ENCODE measurements at places on chromosomes 3 and 15.
A peak's percentile ranks its signal among the peaks of the same experiment; 100 is the strongest.

DNA sequence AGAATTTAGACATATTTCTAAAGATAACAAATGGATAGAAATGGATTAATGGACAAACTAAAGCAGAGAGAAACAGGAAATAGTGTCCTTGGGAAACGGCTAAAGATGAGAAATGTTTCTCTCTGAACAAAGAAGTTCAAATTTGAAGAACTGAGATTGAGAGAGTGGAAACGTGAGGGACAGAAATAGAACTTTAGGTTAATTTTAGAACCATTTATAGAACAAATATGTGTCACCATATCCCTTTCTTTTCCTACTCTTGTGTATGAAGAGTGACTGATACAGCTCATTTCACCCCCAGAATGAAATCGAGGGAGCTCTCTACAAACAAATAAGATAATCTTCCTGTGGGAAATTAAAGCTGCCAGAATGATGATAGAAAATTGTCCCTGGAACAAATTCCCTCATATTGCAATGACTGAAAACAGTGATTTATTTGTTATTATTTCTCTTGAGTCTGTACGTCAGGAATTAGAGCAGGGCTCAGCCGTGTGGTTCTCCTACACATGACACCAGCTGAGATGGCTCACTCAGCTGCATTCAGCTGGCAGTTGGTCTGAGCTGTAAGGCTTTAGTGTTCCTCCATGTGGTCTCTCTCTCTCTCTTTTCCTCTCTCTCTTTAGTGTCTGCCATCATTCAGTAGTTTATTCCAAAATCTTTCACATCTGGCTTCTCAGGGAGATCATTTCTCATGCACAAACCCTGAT, 46.6 kb upstream of the ARPP21 start:
- no peak for DNase-seq

- DNase-seq, result no peak
Measured at GRCh38 chr3:48194446-48195071, 6.3 kb upstream of the CDC25A start.

- DNase-seq, result no peak
Measured at GRCh38 chr3:98326105-98326893, 27.4 kb upstream of the OR5K4 start.

- no peak for DNase-seq
Measured at GRCh38 chr15:40992241-40992741, 39.0 kb downstream of the CHAC1 start.

DNA sequence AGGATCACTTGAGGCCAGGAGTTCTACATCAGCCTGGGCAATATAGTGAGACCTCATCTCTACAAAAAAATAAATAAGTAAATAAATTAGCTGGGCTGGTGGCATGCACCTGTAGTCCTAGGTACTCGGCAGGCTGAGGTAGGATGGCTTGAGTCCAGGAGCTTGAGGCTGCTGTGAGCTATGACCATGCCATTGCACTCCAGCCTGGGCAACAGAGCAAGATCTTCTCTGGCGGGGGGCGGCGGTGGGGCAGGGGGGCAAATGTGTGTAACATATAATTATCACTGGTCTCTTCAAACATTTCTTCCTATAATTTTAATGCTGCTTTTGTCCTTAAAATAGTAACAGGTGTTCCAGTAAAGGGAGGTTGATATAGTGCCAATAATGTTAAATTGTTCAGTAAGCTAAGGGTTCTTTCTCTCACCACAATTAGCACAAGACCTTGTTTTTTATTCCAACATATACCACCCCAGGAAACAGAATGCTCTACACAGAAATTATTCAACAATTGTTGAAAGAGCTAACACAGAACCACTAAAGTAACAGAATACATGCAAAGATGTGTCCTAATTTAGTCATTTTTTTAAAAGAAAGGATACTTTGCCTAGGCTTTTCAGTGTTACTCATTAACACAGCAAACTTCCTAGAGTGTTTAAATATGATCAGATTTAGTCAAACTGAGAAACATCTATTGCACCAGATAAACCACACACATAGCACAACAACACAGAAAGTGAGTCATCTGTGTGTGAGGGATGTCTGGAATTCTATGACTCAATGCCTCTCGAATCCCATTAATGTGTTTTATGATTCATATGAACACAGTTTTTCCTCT, 29.1 kb downstream of the ANKRD28 start:
- no peak for DNase-seq

GRCh38 chr15:82742134-82742533, 32.5 kb upstream of the AP3B2 start:
- DNase-seq, result no peak

DNA sequence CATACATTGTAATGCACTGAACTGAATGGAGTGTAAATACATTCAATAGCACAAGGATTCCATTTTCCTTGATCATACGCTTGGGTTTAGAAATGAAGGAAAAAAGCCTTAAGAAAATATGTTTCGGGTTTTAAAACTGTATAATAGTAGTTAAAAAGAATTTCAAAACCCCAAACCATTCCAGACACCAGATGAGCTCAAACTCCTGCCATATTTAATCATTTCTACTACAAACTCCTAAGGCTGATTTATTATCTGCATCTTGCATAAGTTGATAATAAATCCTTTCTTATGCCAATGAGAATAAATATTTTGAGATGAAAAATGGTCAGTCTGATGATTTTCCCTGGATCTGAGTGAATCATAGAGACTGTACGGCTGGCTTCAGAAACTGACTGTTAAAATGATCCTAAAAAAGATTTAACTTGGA, 51.0 kb downstream of the NR1D2 start:
- no peak for DNase-seq

GRCh38 chr15:90159213-90159612, 41.9 kb upstream of the SEMA4B start:
- DNase-seq, result no peak

DNA sequence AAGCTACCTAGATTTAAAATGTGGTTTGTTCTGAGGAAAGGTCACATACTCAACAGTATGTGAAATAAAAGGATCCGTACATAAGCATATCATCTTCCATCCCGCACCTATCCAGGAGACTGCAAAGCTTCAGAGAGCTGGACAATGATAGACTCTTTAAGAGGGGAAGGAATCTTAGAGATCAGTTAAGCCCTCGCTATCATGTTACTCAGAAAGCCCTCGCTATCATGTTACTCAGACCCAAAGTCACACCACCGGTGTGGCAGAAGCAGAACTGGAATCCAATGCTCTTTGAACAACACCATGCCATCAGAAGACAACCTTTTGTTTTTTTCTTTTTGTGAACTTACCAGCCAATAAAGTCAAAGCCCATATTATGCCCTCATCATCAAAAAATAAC, 5.8 kb downstream of the ANO10 start:
- no peak for DNase-seq

- DNase-seq, result no peak
Measured at GRCh38 chr15:59696332-59696731, 7.2 kb upstream of the BNIP2 start.

DNA sequence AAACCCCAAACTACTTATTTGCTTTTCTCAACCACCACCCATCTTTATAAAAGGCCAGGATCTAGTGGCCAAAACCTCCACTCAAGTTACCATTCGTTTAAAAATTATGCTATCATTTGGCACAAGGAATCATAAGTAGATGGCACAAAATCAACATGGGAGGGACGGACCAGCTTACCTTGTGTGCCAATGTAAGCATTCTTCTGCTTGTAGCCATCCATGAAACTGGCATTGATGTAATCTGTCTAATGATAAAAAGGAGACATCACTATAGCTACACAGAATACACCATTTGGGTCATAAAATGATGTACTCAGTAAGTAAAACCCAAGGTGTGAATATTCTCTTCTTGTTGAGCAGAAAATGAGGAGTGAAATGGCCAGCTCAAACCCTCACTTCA, 28.2 kb upstream of the SIN3A start:
- DNase-seq, result no peak

GRCh38 chr3:112123548-112123947, 9.5 kb downstream of the GCSAM start:
- DNase-seq, result no peak

- no peak for DNase-seq
Measured at GRCh38 chr3:33184863-33185262, 33.7 kb downstream of the SUSD5 start.

DNA sequence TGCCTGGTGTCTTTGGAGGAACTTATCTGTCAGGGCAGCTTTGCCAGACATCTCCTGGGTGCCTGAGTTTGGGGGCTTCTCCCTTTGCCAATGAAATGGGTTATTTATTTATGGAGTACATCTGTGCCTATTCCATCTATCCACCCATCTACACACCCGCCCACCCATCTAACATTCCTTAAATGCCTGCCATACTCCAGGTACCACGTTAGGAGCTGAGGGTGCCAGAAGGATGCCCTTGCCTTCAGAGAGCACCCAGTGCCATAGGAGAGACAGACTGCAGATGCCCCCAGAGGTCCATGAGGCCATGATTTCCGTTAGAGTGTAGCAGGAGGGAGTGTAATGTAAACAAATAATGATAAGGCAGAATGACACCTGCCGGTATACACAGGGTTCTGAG, 21.8 kb upstream of the KIF23 start:
- no peak for DNase-seq

DNA sequence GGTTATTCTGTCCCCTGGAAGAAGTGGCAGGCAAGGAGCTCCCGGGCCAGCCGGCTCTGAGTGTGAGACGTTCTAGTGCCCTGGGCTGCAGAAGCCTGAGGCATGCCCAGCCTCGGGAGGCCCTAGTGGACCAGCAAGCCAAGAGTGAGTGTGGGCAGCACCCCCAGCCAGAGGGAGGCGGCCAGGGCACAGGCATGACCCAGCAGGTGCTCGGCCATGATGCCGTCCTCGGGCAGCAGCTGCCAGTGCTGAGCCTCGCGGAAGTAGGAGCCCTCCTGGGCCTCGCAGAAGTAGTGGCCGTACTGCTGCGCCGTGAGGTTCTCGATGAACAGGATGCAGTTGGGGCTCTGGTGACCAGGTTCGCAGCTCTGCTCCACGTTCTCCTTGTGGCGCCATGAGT, 23.3 kb downstream of the SEMA7A start:
- no peak for DNase-seq

DNA sequence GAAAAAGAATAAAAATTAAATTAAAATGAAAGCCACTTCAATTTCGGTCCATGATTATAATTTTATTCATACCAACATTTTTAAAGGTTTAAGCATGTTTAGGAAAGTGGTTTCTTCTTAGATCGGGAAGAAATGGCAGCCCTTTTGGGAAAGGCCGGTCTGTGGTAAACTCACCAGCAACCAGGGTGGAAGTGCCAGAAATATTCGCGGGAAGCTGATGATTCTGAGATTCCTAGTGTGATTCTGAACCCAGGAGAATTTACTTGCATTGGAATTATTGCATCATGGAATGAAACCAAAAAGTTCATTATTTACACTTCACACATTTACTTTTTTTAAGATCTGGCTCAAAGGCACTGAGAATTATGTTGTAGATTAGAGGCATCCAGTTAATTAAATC, 97.2 kb upstream of the CCNL1 start:
- DNase-seq, result no peak

DNA sequence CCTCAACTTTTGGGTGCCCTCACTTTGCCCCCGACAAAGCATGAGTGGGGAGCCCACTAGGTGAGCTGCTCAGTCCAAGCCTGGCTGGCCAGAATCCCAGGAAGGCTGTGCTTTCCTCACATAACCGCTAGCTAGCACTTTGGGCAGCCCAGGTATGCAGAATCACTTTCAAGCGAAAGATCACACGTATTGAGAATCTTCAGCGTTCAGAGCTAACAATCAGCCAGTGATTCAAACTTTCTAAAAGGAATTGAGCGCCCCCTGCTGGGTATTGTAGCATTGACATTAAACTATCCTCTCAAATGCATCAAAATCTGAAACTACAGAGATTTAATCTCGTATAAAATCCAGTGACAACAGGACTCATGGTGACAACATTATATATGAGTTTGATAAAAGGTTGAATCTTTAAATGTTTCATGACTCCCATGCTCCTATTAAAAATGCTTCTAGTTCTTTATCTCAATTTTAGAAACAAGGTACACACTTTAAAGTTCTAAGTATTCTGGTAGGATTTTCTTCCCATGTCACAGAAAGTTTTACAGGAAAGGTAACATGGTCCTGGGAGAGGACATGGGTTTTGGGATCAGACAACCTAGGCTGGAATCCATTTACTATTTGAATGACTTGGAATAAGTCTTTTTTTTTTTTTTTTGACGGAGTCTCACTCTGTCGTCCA, 11.8 kb downstream of the ANAPC13 start:
- peak; percentile 67 for DNase-seq

DNA sequence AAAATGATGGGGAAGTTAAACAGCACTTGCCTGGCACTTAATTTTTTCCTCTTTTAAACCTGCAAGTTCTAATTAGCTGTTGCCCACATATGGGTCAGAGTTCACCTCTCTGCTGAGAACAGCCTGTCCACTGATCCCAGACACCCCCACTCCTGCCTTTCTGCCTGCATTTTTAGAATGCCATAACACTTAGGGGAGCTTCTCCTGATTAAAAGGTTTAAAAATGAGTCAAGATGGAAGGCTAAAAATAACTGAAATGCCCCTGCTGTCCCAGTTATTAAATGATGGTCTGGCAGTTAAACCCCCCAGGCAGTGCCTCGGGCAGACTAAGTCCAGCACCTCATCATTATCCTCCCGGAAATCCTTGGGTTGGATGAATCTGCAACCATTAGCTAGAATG, 913.6 kb upstream of the ARPP21 start:
- DNase-seq, result no peak

DNA sequence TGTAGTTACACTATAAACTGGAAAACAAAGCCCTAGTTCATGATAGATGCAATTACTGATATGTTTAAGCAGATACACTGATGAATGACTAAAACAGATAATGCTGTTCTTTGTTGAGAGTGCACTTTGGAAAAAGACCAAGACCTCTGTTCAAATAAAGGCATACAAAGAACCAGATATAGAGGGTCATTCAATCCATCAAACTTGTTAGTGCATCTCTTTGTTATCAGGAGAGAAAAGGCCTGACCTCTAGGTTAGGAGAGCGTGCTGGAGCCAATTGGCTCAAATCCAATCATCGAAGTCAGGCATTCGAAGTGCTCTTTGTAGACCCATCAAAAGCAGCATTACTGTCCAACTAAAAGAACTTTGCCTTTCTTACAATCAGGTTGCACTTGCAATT, 124.2 kb downstream of the TFG start:
- DNase-seq, result no peak

DNA sequence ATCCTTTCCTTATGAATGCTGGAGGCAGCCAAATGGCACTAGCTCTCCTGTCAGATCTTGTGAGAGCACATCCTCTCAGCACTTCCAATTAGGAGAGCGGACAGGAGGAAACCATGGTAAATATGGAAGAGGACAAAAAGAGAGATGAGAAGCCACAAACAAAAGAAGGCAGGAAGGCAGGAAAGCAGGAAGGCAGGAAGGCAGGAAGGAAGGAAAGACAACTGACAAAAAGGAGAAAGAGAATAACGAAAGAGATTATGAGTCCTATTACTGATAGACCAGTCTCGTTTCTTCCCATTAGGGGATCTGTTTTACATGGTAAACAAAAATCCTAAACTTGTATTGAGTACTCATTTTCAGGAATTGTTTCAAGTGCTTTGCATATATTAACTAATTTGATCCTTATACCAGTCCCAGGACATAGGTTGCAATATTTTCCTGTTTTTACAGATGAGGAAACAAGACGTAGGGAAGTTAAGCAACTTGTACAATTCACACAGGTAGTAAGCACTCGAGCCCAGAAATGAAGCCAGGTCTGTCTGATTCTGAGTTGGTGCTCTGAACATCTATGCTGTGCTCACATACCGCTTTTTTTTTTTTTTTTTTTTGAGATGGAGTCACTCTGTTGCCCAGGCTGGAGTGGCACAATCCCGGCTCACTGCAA, 4.2 kb downstream of the BCL2A1 start:
- no peak for DNase-seq

GRCh38 chr3:133424937-133425869, 25.3 kb downstream of the BFSP2 start:
- DNase-seq, result no peak
